ENCODE measurements at places on chromosomes 5 and 9.
A peak's percentile ranks its signal among the peaks of the same experiment; 100 is the strongest.

DNA sequence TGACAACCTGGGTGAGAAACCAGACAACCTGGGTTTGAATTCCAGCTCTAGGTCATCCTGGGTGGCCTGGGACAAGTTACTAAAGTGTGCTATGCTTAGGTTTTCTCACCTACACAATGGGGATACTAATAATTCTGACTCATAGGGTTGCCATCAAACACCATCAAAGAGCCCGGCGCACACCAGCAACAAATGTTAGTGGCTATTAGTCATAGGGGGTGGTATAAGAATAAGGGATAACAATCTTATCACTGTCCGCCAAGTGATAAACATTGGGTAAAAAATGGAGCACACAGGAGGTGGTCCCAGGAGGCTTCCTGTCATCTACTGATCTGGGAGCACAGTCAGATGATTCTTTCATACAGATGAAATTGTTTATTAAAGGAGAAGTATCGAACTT is 61.4 kb upstream of the AFAP1L1 start:
- no peak for DNase-seq

DNA sequence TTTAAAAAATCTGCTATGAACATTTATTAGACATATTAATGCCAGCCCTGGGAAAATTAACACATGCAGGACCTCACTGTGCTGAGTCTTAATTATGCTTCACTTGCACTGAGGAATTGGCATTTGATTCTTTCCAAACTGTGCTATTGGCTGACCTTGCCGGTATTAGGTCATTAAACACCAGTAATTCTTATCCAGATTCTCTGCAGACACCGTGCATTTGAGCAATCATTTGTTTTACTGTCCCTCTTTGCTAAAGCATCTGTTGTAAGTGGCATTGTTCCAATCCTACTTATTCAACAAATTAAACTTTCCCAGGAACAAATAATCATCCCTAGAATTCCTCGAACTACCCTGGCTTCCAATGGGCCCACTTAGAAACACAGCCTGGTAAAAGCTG is 145.0 kb downstream of the SLC12A2 start:
- DNase-seq, result no peak

- no peak for DNase-seq
These were observed 15.3 kb downstream of the LHX3 start for GRCh38 chr9:136189394-136190236.

GRCh38 chr5:149421834-149422233 is 42.7 kb upstream of the IL17B start:
- DNase-seq, result no peak

DNA sequence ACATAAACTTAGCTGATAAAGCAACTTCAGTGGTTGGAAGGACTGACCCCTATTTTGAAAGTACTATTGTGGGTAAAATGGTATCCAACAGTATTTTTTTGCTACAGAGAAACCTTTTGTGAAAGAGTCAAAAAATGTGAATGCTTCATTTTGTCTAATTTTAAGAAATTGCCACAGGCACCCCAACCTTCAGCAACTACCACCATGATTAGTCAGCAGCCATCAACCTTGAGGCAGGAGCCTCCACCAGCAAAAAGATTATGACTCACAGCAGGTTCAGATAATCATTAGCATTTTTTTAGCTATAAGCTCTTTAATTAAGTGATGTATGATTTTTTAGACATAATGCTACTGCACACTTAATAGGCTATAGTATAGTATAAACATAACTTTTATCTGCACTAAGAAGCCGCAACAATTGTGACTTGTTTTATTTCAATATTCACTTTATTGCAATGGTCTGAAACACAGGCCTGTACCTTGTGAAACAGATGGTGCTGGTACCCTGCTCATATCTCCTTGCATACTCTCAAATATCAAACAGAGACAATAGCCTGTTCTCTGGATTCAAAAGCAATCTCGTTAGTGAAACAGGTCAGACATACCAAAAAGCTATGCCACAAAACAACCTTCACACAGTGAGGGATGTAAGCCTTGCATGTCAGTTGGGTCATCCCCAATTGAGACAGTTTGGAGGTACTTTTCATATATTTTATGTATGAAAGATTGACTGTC is 261.2 kb upstream of the FAM174A start:
- no peak for DNase-seq

- no peak for DNase-seq
These were observed 665 bp downstream of the CD72 start for GRCh38 chr9:35617548-35617947.

GRCh38 chr5:76736679-76737556 is 21.0 kb downstream of the F2R start:
- DNase-seq, result no peak

GRCh38 chr9:95857124-95857523 is 18.4 kb upstream of the ERCC6L2 start:
- peak; percentile 29 for DNase-seq

DNA sequence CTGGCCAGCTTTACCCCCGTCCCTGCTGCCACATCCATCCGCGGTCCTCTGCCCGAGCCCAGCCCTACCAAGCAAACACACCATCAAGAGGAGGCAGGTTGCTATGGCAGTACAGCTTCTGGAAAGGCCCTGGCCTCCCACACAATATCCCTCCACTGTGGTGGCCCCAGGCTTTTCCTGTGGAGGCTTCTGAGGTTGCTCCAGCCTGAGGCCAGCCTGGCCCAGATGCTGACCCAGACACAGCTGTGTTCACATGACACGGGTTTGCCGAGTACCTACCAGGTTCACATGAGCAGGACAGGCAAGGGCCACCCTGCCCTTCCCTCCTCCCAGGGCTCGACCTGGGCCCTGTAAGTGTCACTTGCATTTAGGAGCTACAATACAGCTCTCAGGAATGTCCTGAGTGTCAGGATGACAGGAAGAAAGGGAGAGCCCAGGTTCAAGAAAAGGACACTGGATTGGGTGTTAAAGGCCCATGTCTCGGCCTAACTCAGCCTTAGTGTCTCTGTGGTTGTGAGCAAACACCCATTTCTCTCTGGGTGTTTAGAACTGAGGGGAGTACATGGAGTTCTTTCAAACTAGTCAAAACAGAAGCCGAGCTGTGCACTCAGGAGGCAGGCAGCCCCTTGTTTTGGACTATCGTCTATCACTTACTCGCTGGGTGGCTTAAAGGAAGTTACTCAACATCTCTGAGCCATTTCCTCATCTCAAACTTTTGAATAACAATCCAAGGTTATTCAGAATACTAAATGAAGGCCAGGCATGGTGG is 40.2 kb downstream of the NAIF1 start:
- no peak for DNase-seq

DNA sequence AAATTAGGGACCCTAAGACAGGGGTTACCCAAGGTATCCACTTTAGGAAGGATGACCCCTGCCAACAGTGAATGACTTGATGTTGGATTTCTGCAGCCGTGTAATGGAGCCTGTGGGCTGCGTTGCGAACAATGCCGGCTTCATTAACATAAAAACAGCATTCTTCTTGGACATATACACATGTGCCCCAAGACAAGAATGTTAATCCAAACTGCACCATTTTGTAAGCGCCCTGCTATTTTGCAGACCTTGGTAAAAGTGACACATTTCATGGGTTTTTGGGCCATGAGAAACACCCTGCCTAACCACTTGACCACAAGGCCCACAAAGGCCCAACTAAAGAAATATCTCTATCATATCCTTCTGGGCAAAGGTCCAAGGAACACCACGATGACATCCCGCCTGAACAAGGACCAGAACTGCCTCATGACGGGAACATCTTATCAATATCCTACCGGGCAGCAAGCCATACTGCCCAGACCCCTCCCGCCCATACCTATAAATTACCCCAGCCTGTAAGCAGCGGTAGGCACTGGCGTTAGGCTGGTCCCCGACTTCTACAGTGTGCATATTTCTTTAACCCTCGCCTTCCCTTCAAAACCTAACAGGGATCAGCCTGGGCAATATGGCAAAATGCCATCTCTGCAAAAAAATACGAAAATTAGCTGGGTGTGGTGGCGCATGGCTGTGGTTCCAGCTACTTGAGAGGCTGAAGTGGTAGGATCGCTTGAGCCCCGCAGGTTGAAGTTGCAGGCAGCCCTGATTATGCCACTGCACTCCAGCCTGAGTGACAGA is 9.7 kb upstream of the PDCD1LG2 start:
- DNase-seq, result peak; percentile 46

- no peak for DNase-seq
These were observed 20.6 kb downstream of the ZNF618 start for GRCh38 chr9:113896713-113897112.

DNA sequence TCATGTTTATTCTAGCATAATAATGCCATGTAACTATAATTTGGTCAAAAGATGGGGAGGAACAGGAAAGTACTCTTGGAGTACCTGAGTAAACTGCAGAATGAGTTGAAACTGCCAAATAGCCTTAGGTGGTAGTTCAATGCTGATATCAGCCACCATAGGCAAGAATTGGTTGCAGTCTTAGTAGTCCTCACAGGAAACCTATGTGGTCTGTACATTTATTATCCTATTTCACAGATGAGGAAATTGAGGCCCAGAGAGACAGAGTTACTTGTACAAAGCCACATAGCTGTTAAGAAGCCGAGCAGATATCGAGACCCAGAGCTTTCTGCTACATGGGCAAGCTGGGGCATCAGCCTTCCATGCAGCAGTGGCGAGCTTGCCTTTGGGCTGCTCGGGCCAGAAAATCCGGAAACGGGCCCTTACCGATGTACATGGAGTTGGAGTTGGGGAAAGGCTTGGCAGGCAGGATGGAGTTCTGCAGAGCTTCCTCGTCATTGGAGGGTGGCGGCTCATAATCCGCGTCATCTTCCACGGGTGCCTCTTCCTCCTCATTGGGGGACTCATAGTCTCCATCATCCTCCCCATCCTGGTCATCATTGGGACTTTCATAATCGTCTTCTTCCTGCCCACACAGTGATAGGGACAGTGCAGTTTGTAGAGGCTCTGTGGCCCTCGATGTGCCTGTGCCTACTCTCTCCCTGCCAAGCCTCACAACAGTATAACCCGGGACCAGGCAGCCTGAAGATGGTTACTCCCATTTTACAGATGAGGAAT is 27.1 kb downstream of the LCP2 start:
- no peak for DNase-seq

DNA sequence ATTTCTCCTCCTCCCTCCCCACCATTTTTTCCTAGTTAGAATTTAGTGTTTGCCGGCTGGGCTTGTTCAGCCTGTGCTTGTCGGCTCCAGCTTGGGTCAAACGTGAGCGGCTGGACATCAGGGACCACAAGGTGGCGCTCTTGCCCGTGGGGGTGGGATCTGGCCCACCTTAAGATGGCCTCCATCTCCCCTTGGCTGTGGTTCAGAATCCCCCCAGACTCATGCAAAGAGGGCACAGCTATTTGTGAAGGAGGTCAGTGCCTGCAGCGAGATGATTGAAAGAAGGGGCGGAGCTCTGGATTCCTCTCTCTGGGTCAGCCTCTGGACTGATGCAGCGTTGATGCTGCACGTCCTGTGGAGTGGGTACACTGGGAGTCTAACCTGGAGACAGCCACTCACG is 283.3 kb upstream of the TUT7 start:
- no peak for DNase-seq

GRCh38 chr9:135062254-135062653 is 25.2 kb upstream of the OLFM1 start:
- DNase-seq, result no peak

DNA sequence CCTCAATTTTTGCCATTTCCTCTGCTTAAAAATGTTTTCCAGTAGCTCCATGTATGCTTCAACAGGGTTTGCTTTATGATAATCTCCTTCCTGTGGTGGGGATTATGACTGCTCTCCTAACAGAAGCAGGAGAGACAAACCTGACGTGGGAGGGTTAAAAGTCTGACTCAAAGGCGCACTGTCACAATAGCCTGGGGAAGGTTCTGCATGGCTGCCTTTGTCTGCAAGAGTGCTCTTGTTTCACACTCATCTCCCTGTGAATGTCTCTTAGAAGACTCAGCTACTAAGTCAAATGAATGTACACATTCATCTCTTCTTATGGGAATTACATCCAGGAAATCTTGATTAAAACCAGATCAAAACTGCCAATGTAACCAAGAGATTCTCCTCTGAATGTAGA is 90.9 kb upstream of the MTAP start:
- DNase-seq, result no peak

GRCh38 chr5:35370871-35371270 is 140.6 kb upstream of the PRLR start:
- DNase-seq, result no peak

GRCh38 chr5:142508591-142508990 is 177.3 kb downstream of the FGF1 start:
- no peak for DNase-seq

DNA sequence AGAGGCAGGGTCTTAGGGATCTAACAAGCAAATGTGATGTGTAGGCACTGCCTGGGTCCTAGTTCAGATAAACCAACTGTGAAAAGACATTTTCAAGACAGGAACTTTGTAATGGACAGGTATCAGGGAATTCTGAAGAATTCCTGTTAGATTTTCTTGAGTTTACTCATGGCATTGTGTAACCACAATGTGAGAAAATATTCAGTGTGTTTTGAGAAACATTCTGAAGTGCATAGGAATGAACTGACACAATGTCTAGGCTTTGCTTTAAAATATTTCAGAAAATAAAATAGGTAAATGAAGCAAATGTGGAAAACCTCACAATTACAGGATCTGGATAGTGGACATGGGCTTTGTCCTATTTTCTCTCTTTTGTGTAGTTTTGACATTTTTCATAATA is 15.2 kb upstream of the AFAP1L1 start:
- no peak for DNase-seq

DNA sequence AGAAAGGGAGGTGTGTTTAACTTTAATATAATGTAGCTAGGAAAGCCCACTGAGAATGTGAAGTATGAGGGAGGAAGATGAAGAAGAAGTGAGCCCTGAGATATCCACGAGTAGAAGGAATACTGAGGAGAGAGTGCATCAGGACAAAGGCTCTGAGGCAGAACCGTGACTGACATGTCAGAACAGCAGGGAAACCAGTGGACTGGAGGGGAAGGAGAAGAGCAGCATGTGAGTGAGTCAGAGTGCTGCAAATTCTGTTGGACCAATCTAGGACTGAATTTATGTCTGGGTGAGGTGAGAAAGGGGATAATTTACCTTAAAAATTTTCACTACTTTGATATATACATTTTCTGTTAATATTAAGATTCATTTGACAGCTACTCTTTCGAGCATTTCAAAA is 110.3 kb downstream of the ST8SIA4 start:
- DNase-seq, result no peak

DNA sequence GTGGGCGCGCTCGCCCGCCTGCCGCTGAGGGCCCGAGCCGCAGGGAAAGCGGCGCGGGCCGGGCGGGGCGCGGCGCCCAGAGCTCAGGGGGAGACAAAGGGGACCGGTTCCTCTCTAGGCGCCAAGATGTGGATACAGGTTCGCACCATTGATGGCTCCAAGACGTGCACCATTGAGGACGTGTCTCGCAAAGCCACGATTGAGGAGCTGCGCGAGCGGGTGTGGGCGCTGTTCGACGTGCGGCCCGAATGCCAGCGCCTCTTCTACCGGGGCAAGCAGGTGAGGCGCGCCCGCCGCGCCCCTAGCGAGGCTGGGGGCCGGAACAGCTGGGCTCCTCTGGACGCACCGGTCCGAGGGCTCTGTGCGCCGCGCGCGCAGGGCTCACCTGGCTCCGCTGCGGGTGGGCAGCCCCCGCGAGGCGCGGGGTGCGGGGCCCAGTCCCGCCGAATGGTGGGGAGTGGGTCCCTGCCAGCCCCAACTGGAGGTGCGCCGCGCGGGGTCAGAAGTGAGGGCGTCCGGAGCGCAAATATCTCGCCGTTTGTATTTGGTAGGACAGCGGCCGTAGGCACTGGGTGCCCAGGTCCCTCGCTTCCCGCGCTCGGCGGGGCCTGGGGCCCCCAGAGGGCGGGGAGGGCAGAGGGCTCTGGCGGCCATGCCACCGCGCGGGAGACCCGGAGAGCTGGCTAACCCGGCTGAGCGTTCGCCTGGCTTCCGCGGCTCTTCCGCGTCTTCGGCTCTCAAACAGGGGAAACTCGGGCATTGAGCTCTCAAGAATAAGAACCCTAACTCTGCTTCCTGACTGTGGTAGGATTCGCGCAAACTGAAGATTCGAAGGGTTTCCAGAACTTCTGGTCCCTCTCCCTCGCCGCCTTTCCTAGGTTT is 607 bp downstream of the UHRF2 start:
- DNase-seq, result peak; percentile 23

All from NCI-H1105 (cell line).